Left lung (tissue), 14 donors: ENCODE measurements at places on chromosomes 2 and 18. TPM values are rescaled to one million over a fixed set of nuclear protein-coding genes. Genes with fewer than 3 reads are reported as not detected.

- DNase-seq: no peak
Measured at GRCh38 chr18:45788861-45789260, 36.6 kb upstream of the SIGLEC15 start.

- no peak for DNase-seq
Measured at GRCh38 chr2:156933645-156934225, 323.8 kb upstream of the GALNT5 start.

Gene NR4A2
- 4.5 TPM for polyA plus RNA-seq

Gene CROCC2
- polyA plus RNA-seq: 2.1 TPM

Gene OTOS
- polyA plus RNA-seq: not detected
